ENCODE measurements at places on chromosomes 1 and 21. TPM values are rescaled to one million over a fixed set of nuclear protein-coding genes. Genes with fewer than 3 reads are reported as not detected.
A peak's percentile ranks its signal among the peaks of the same experiment; 100 is the strongest.

Gene CDCA8
- 1.3 TPM for total RNA-seq

GRCh38 chr1:208791456-208791855 is 547.3 kb upstream of the PLXNA2 start:
- H3K4me3 ChIP-seq = no peak overlapping the region
- no peaks in the 10 kb centered on the region for H3K27me3 ChIP-seq
- no peaks in the 10 kb centered on the region for H3K36me3 ChIP-seq
- no peak for DNase-seq
- no peaks in the 10 kb centered on the region for H3K4me1 ChIP-seq

Gene SLC9C2
- 1.4 TPM for total RNA-seq

GRCh38 chr1:91781371-91781825 is 104.6 kb downstream of the TGFBR3 start:
- H3K27ac ChIP-seq = no peak overlapping the region
- H3K4me1 ChIP-seq = peaks cover 34% of the 10 kb centered on the region
- no peak overlapping the region for H3K4me3 ChIP-seq
- H3K27me3 ChIP-seq = no peaks in the 10 kb centered on the region
- no peak for DNase-seq

Gene HHAT
- 4.1 TPM for total RNA-seq

DNA sequence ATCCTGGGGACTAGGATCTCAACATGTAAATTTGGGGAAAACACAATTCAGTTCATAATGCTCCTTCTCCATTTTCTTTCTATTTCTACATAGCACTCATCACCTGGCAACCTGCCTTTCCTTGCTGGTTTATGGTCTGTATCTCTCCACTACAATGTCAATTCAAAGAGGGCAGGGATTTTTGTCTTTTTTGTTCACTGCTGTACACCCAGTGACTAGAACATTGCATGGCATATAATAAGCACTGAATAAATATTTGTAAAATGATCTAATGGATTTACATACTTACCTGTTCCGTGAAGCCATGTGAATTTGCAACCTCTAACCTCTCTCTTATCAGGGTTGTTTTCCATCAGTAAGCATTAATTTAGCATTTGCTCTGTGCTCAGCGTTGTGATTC is 27.4 kb upstream of the TBX15 start:
- H3K36me3 ChIP-seq = no peaks in the 10 kb centered on the region
- H3K4me1 ChIP-seq = no peaks in the 10 kb centered on the region
- no peak overlapping the region for H3K27ac ChIP-seq
- DNase-seq = no peak
- no peak overlapping the region for H3K4me3 ChIP-seq

Gene HORMAD1
- total RNA-seq = not detected

Gene GBP5
- total RNA-seq = 1.4 TPM

Gene CA14
- total RNA-seq = 3.0 TPM

GRCh38 chr1:208641579-208642280 is 397.5 kb upstream of the PLXNA2 start:
- no peak overlapping the region for H3K4me3 ChIP-seq
- H3K4me1 ChIP-seq = peaks cover 2% of the 10 kb centered on the region
- H3K36me3 ChIP-seq = no peaks in the 10 kb centered on the region
- no peak overlapping the region for H3K27ac ChIP-seq

Gene FMO4
- 3.1 TPM for total RNA-seq

GRCh38 chr1:243393096-243393495 is 137.3 kb downstream of the SDCCAG8 start:
- H3K27ac ChIP-seq = no peak overlapping the region
- H3K36me3 ChIP-seq = no peaks in the 10 kb centered on the region
- no peak overlapping the region for H3K4me3 ChIP-seq
- H3K4me1 ChIP-seq = no peaks in the 10 kb centered on the region
- no peaks in the 10 kb centered on the region for H3K27me3 ChIP-seq
- no peak for DNase-seq

DNA sequence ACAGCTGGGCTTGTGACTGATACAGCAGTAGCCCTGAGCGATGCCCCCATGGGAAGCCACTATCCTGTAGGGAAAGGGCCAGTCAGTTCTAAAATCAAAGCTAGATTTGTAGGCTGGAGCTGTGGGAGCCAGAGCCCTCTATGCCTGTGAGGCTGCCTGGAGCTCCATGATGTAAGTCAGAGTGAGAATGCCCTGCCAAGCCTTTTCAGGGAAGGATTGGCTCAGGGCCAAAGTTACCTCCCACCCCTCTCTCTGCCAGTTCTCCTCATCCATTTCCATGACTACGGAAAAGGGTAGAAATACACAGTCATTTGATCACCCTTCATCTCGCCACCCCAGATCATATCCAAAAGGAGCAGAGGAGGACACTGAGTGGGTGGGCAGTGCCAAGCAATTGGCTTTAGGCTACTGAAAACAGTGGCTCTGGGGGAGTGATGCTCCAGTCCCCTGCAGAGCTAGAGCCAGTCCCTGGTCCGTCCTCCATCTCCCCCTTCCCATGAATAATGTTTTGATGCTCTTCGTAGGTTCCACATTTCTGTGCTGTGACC is 59.5 kb upstream of the KCNA3 start:
- no peaks in the 10 kb centered on the region for H3K4me1 ChIP-seq
- no peak for DNase-seq
- H3K4me3 ChIP-seq = no peak overlapping the region
- no peaks in the 10 kb centered on the region for H3K36me3 ChIP-seq
- no peak overlapping the region for H3K27ac ChIP-seq

DNA sequence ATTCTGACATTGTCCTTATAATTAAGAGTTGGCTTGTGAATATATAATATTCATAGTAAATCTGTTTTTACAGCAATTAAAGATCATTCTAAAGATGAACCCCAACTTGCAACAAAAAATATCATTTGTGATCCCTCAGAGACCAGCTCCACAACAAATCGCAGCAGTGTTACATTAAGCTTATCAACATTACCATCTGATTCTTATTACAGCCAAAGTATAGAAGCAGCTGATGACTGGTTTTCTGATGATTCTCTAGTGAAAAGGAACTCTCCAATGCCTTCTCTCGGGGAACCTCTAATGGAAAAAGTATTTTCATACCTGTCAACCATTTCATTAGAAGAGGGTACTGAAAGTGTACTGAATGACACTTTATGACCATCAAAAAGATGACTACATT is 45.4 kb downstream of the C1orf185 start:
- H3K36me3 ChIP-seq = no peaks in the 10 kb centered on the region
- H3K4me1 ChIP-seq = no peaks in the 10 kb centered on the region
- no peak overlapping the region for H3K27ac ChIP-seq
- H3K27me3 ChIP-seq = no peaks in the 10 kb centered on the region
- no peak for DNase-seq
- H3K4me3 ChIP-seq = no peak overlapping the region

Gene FAM151A
- total RNA-seq = not detected

- H3K27me3 ChIP-seq = no peaks in the 10 kb centered on the region
- no peak overlapping the region for H3K27ac ChIP-seq
- no peaks in the 10 kb centered on the region for H3K36me3 ChIP-seq
- DNase-seq = peak; percentile 88
- H3K4me1 ChIP-seq = peaks cover 8% of the 10 kb centered on the region
These were observed 42.4 kb downstream of the CTNNBIP1 start for GRCh38 chr1:9867408-9868243.

Gene IGSF21
- 1.3 TPM for total RNA-seq

- no peak overlapping the region for H3K4me3 ChIP-seq
- DNase-seq = no peak
- H3K36me3 ChIP-seq = no peaks in the 10 kb centered on the region
- H3K27ac ChIP-seq = no peak overlapping the region
These were observed 44.9 kb upstream of the EFHD2 start for GRCh38 chr1:15364740-15365139.

Gene OR6Y1
- total RNA-seq = not detected
